Brain (organoid and tissue), 16 donors: ENCODE measurements at places on chromosomes 3 and 15. TPM values are rescaled to one million over a fixed set of nuclear protein-coding genes. Genes with fewer than 3 reads are reported as not detected.

Gene SPINK8
- polyA plus RNA-seq = 1.4 TPM

Gene GPR176
- 22.8 TPM for polyA plus RNA-seq

Gene LEO1
- polyA plus RNA-seq = 8.7 TPM

Gene CELF6
- polyA plus RNA-seq = 8.6 TPM

Gene SKOR1
- 0.49 TPM for polyA plus RNA-seq

Gene PLCB2
- polyA plus RNA-seq = 3.9 TPM

Gene IP6K1
- polyA plus RNA-seq = 46.3 TPM

Gene CADPS
- 34.1 TPM for polyA plus RNA-seq

Gene BDH1
- 43.2 TPM for polyA plus RNA-seq

Gene PLCH1
- polyA plus RNA-seq = 1.1 TPM

Gene TOPAZ1
- polyA plus RNA-seq = not detected

Gene DNAJA4
- polyA plus RNA-seq = 24.2 TPM

Gene CYP1A2
- not detected for polyA plus RNA-seq

Gene ADAMTSL3
- 0.98 TPM for polyA plus RNA-seq

Gene UBE2E2
- 33.3 TPM for polyA plus RNA-seq

Gene GOLGA8J
- polyA plus RNA-seq = not detected

Gene HYAL1
- polyA plus RNA-seq = 1.6 TPM

Gene PEX5L
- polyA plus RNA-seq = 28.0 TPM

Gene ITGA11
- 1.2 TPM for polyA plus RNA-seq

Gene SCN11A
- not detected for polyA plus RNA-seq

Gene ABHD10
- polyA plus RNA-seq = 37.4 TPM

Gene TMEM45A
- polyA plus RNA-seq = 1.1 TPM

Gene ADCY5
- 14.5 TPM for polyA plus RNA-seq

Gene NEIL1
- 0.98 TPM for polyA plus RNA-seq

Gene ITIH1
- polyA plus RNA-seq = not detected

Gene SPESP1
- not detected for polyA plus RNA-seq

Gene VIPR1
- polyA plus RNA-seq = 6.2 TPM

Gene CATSPER2
- polyA plus RNA-seq = 2.3 TPM

Gene GABRB3
- polyA plus RNA-seq = 61.1 TPM

Gene RAB43
- 1.8 TPM for polyA plus RNA-seq

Gene SERINC4
- 0.22 TPM for polyA plus RNA-seq

Gene CCDC54
- not detected for polyA plus RNA-seq

Gene LSAMP
- polyA plus RNA-seq = 21.4 TPM

Gene PRR20G
- not detected for polyA plus RNA-seq

Gene ATP1B3
- 75.2 TPM for polyA plus RNA-seq

Gene SERPINI1
- 55.2 TPM for polyA plus RNA-seq

Gene NR1I2
- polyA plus RNA-seq = not detected

Gene BCHE
- polyA plus RNA-seq = 2.7 TPM

Gene GRK7
- not detected for polyA plus RNA-seq

Gene EPHA3
- polyA plus RNA-seq = 0.44 TPM

Gene NBEAL2
- 4.6 TPM for polyA plus RNA-seq

Gene TRH
- polyA plus RNA-seq = 13.8 TPM
